ENCODE measurements at places on chromosomes 2 and 18. TPM values are rescaled to one million over a fixed set of nuclear protein-coding genes. Genes with fewer than 3 reads are reported as not detected.

- H3K36me3 ChIP-seq = no peaks in the 10 kb centered on the region
- no peak for DNase-seq
- no peak overlapping the region for H3K27ac ChIP-seq
- no peaks in the 10 kb centered on the region for H3K4me1 ChIP-seq
These were observed 64.7 kb downstream of the TEX51 start for GRCh38 chr2:126963390-126963789.

DNA sequence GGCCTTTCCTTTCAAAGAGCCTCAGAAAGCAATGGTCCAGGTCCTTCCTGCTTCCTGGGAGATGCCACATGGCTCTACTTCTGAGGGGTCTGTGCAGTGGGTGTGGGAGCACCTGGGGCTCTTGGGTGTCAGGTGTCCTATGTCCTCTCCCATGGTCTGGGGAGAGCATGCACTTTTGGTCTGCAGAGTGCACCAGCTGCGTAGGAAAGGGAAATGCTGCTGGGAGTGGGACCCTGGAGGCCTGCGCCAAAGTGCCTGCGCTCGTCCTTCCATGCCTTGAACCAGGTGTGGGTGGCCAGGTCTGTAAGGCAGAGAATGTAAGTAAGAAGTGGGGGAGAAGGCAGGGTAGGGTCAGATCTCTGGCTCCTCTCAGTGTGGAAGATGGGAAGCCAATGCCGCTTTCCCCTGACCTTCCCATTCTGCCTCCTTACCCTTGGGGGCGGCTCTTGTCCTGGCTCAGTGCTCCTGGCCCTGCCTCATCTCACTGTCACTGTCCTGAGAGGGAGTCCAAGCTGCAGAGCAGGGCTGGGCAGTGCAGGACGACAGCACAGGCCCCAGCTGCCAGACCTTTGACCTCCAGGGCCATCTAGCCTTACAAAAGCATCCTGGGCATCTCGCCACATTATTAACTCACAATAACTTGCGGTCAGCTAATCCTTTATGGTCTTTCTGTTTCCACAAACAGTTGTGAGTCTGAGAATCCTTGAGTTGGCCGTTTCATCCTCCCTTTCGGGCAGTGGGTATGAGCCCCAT is 6.6 kb upstream of the PROM2 start:
- peak; percentile 51 for DNase-seq
- no peaks in the 10 kb centered on the region for H3K36me3 ChIP-seq
- H3K27me3 ChIP-seq = no peaks in the 10 kb centered on the region

DNA sequence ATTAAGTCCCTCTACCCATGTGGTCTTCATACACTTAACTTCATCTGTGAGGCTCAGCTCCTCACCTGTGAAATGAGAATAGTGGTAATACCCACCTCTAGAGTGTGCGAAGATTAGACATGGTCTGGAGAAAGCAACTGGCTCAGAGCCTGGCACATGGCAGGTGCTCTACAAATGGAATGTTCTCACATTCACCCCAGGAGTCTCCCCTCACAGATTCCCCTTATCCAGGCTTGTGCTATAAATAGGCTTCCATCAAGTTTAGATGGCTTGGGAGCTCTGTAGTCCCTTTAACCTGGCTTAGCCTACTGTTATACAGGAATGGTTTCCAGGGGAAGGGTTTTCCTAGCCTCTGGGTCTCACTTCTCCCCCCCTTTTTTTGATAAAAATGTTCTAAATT is 455.9 kb downstream of the RNF144A start:
- no peak for DNase-seq
- H3K27me3 ChIP-seq = no peaks in the 10 kb centered on the region
- H3K27ac ChIP-seq = no peak overlapping the region
- no peaks in the 10 kb centered on the region for H3K36me3 ChIP-seq
- H3K4me3 ChIP-seq = no peak overlapping the region

Gene CNGA3
- 0.17 TPM for total RNA-seq

Gene LIMS2
- 161 TPM for total RNA-seq

- peaks cover 32% of the 10 kb centered on the region for H3K4me1 ChIP-seq
- H3K27ac ChIP-seq = no peak overlapping the region
- no peak for DNase-seq
- H3K36me3 ChIP-seq = peaks cover 22% of the 10 kb centered on the region
- H3K4me3 ChIP-seq = no peak overlapping the region
These were observed 3.2 kb downstream of the WBP1 start for GRCh38 chr2:74461187-74462053.

DNA sequence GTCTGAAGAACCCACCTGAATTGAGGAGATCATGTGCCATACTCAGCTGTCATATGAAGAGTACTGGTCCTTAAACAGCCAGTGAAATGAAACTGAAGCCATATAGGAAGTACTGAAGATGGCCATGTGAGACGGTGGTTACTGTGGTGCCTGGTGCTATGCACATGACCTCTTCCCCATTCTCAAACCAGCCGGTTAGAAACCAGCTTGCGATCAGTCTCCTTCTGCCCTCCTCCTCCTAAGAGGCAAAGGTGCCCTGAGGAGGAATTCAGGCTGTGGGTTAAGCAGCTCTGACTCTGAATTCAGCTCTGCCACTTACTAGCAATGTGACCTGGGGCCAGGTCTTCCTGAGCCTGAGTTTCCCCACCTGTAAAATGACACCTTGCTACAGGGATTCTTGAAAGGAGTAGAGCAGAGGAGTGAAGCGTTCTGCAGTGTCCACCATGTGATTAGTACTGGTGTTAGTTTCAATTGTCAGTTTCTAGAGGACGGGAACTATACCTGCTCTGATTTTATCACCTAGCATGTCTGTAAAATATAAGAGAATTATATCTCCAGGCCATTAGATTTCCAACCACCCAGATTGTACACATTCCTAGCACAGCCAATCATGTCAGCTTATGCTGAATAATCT is 5.1 kb downstream of the FECH start:
- no peak for DNase-seq
- no peak overlapping the region for H3K27ac ChIP-seq
- peaks cover 37% of the 10 kb centered on the region for H3K36me3 ChIP-seq
- peaks cover 14% of the 10 kb centered on the region for H3K4me1 ChIP-seq

All from upper lobe of right lung (tissue), 1 donor.